Glomerular endothelial cell (primary cell): ENCODE measurements at places on chromosomes 16 and 17. TPM values are rescaled to one million over a fixed set of nuclear protein-coding genes. Genes with fewer than 3 reads are reported as not detected.

SLC2A4 gene
- total RNA-seq, result not detected in 2 replicates

KLHL10 gene
- total RNA-seq, result not detected in 2 replicates

NXPH3 gene
- 0.63 and 3.9 TPM in 2 replicates for total RNA-seq

ENKD1 gene
- total RNA-seq, result 20.5 and 25.9 TPM in 2 replicates

ACSM2A gene
- not detected in 2 replicates for total RNA-seq

KRT15 gene
- 3.4 and 11.4 TPM in 2 replicates for total RNA-seq

- no peak for DNase-seq
Measured at GRCh38 chr17:64087252-64088005, 42.5 kb downstream of the ERN1 start.

DNA sequence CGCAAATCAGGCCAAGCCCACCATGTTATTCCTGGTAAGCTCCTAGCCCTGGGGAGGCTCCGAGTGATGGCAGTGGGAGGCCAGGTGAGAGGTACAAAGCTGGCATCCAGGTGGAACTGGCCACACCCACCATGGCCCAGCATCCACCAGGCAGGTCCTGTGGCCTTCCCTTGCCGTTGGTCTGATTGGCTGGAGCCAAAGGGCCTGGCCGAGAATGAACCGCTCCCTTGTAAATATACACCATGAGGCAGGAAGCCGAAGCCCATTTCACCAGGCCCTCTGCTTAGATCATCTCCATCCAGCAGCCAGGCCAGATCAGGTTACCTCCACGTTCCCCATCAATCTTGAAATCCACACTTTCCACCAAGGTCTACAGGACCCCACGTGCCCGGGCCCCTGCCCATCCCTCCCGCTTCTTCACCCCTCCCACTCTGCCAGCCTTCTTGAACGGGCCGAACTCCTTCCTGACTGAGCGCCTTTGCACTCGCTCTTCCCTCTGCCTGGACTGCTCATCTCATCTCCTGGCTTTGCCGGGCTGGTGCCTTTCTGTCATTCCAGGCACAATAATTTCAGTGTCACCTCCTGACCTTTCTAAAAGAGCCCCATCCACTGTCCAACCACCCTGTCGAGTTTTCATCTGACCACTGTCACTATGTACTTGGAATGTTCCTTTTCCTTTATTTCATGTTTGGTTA is 5.8 kb downstream of the SOCS1 start:
- no peak for DNase-seq

GRCh38 chr16:23296994-23297393 is 5.1 kb upstream of the SCNN1B start:
- no peak for DNase-seq

DNA sequence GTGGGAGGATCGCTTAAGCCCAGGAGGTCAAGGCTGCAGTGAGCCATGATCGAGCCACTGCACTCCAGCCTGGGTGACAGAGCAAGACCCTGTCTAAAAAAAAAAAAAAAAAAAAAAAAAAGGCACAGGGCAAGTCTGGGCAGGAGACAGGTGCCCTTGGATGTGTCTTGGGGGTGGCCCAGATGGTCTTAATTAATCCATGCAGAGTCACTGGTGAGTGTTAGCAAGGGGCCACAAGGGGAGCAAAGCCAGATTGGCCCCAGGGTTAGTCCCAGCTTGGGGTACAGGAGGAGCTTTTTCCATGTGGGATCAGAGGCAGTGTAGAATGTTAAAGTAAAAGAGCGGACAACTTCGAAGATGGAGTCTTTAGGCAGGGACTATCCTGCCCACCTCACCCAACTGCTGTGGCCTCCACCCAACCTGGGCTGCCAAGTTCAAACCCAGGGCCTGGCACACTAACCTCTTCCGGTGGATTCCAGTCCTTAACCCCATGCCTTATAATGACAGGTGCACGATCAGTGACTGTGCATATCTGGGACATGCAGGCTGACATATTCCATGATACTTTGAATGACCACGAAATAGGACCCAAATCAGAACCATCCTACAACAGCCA is 32.2 kb upstream of the MFSD6L start:
- no peak for DNase-seq

- DNase-seq, result no peak
Measured at GRCh38 chr17:67403483-67403882, 26.4 kb downstream of the PITPNC1 start.

- DNase-seq, result no peak
Measured at GRCh38 chr17:16434662-16435061, 19.3 kb downstream of the TRPV2 start.

DNA sequence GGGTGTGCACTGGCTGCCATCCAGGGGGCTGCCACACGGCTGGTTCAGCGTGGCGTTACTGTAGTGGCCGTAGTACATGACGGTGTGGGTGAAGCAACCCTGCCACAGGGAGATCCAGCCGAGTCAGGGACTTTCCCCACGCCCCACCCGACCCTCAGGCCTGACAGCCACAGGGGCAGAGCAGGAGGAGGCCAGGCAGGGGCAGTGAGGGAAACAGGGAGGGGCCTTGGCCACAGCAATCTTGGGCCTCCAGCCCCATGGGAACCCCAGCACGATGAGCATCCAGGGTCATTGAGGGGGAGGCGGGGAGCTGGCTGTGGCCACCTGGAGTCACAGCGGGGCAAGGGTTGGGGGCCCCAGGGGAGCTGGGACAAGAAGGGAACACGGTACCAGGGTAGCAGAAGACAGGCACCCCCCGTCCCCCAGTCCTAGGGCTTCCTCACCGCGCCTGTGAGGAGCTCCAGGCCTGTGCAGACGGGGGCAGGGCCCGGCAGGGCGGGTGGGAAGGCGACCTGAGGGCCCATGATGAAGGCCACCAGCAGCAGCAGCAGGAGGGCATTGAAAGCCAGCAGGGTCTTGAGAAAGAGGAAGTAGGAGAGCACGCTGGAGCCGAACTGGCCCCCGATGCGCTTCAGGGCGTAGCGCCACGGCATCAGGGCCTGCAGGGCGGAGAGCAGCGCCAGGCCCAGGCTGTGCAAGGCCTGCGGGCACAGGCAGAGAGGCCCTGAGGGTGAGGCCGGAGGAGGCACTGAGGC is 4.3 kb downstream of the TMC6 start:
- no peak for DNase-seq

DNA sequence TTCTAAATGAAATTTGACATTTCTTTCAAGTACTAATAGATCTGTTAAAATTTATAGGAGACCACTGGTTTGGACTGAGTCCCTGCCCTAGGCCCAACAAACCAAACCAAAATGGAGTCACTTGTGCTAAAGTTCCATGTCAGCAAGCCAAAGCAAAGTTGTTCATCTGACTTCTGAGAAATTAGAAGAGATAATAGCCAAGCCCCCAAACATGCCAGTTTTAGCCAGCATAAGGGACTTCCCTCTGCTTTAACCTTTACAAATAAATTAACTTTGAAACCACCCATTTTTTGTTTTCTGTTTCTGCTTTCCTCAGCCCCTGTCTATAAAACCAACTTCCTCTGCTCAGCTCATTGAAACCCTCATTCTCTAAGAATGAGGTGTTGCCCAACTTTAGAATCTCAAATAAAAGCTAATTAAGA is 18.9 kb downstream of the CDR2 start:
- DNase-seq, result no peak

DNA sequence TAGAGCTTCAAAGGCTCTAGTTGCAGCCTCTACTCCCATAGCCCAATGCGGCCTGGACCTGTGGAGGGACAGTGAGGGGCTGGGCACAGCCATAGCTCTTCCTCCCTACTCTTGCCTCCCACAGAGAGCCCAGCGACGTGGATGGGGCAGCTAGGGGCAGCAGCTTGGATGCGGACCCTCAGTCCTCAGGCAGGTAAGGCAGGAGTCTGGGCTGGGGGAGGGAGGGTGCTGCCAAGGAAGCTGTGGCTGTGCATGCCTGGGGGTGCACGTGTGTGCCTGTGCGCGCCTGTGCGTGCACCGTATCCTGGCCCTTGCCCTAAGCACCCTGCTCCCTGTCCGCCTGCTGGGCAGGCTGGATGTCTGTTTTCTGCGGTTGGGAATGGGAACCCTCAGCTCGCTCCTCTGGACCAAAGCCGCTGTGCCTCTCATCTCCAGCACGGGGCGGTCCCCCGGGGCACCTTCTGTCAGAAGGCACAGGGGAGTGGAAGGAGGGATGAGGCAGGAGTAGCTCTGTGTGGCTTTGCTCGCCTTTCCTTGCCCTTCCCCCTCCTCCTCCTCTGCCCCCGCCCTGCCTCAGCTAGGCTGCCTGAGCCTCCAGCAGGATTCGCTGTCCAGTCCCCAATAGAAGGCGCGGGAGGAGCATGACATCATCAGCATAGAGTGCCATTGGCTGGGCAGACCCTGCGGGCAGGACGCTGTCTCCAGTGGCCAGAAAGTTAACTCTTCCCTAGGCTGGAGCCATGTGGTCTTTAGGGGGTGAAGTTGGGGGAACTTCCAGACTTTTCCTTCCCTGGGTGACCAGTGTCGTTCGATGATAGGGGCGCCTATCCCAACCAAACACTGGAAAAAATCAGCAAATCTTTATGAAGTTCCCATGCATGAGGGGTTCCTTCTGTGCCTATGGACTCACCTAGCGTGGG is 797 bp downstream of the PRCD start:
- no peak for DNase-seq

DNA sequence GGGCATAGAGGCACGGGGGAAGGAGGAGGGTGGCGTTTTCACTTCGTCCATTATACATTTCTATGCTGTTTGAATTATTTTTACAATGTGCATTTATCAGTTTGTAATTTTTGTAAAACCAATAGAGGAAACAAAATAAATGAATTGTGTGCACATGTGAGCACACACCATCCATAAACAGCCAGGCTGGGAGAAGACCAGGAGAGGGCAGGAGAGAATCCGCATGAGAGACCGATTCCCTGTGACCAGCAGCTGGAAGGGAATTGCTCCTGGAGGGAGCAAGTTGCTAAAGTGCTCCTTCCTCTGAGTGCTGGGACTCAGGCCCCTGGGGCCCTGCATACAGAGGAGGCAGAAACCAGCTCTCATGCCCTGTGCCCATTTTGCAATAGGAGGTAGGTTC is 126.0 kb downstream of the ABCC12 start:
- no peak for DNase-seq

GRCh38 chr17:72996791-72997190 is 95.7 kb downstream of the SLC39A11 start:
- no peak for DNase-seq

GRCh38 chr16:28179354-28179753 is 32.4 kb downstream of the XPO6 start:
- DNase-seq, result no peak

GRCh38 chr16:22130528-22130927 is 31.8 kb upstream of the SDR42E2 start:
- no peak for DNase-seq

DNA sequence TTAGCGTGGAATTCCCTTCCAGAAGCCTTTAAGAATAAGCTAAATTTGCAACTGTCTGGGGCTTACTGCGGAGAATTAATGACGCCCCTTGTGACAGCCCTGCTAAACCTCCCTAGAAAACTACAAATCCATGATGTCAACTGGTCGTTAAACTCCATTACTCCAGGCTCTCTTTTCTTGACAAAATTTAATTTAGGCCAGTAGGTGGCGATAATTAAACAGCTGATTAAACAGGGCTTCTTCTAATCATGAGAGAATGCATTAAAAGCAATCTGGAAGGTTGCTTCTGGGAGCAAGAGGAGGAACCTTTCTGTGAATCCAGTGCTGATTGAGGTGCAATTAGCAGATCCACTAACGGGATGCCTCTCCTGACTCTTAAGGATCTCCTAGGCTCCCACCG is 8.1 kb upstream of the NLRP1 start:
- DNase-seq, result no peak
